Activated CD8-positive, alpha-beta T cell treated with anti-CD3 and anti-CD28 coated beads, Interleukin-2, amount 10 ng/mL, durations not matched to agents 7 days and 5 days (primary cell): ENCODE measurements at places on chromosomes 5 and 9. TPM values are rescaled to one million over a fixed set of nuclear protein-coding genes. Genes with fewer than 3 reads are reported as not detected.

Gene GPX8
- total RNA-seq, result not detected

Gene MRPL50
- 9.4 TPM for total RNA-seq

Gene TAF11L5
- total RNA-seq, result not detected

Gene DNAI1
- total RNA-seq, result not detected

Gene STKLD1
- 0.71 TPM for total RNA-seq

Gene C9orf153
- total RNA-seq, result 0.34 TPM

Gene OGN
- not detected for total RNA-seq

Gene ARSI
- not detected for total RNA-seq

Gene WDR38
- total RNA-seq, result not detected

Gene PCDHGB7
- not detected for total RNA-seq

Gene CEL
- total RNA-seq, result 2.4 TPM

Gene MTX3
- 13.2 TPM for total RNA-seq

Gene CARD9
- total RNA-seq, result 1.3 TPM

Gene IFNA21
- not detected for total RNA-seq

Gene PCDHGA7
- not detected for total RNA-seq

Gene TMEM215
- not detected for total RNA-seq

Gene RNF130
- total RNA-seq, result 4.0 TPM

Gene SLC36A3
- total RNA-seq, result not detected

Gene LCN12
- total RNA-seq, result 1.7 TPM

Gene SH3TC2
- not detected for total RNA-seq

Gene KIF4B
- not detected for total RNA-seq

Gene SOHLH1
- total RNA-seq, result not detected

Gene PCDHGA10
- not detected for total RNA-seq

Gene CER1
- not detected for total RNA-seq

Gene TRIM7
- total RNA-seq, result 1.5 TPM

Gene PCDHB9
- total RNA-seq, result not detected

Gene ZNF367
- total RNA-seq, result 38.4 TPM

Gene LVRN
- not detected for total RNA-seq
